ENCODE measurements at places on chromosomes 12 and 14.

DNA sequence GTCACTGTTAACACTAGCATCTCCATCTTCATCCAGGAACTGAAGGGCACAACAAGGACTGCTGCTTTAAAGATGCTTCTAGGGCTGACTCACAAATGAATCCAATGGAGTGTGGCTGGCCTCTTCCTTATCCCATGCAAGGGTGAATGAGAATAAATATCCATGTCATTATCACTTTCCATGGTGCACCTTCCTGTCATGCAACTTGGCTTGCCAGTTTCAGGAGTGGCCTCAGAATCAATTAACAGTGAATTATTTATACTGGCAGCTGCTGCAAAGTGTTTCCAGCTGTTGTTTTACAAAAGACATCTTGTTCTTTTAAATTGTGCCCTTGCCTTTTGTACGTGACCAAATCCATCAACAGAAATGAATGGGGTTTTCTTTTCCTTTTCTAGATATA lies 499.3 kb upstream of the TMEM132C start:
- H3K4me3 ChIP-seq, result no peak overlapping the region
- H3K27me3 ChIP-seq, result no peaks in the 10 kb centered on the region
- no peak overlapping the region for H3K27ac ChIP-seq
- no peak for DNase-seq

GRCh38 chr12:22626406-22626805 lies 1.4 kb downstream of the ETNK1 start:
- peak overlapping the region; percentile 91 for H3K27ac ChIP-seq
- peaks cover 5% of the 10 kb centered on the region for H3K36me3 ChIP-seq
- peaks cover 10% of the 10 kb centered on the region for H3K27me3 ChIP-seq
- no peak for DNase-seq

- peaks cover 19% of the 10 kb centered on the region for H3K27me3 ChIP-seq
- no peaks in the 10 kb centered on the region for H3K4me1 ChIP-seq
- no peak overlapping the region for H3K4me3 ChIP-seq
- H3K36me3 ChIP-seq, result no peaks in the 10 kb centered on the region
These were observed 140.5 kb upstream of the FKBP4 start for GRCh38 chr12:2654311-2654710.

GRCh38 chr14:20989471-20989786 lies 351 bp upstream of the METTL17 start:
- H3K27me3 ChIP-seq, result no peaks in the 10 kb centered on the region
- no peak for DNase-seq
- H3K36me3 ChIP-seq, result peaks cover 26% of the 10 kb centered on the region
- H3K4me3 ChIP-seq, result peak overlapping the region; percentile 90
- H3K4me1 ChIP-seq, result peaks cover 41% of the 10 kb centered on the region
- H3K27ac ChIP-seq, result peak overlapping the region; percentile 82

DNA sequence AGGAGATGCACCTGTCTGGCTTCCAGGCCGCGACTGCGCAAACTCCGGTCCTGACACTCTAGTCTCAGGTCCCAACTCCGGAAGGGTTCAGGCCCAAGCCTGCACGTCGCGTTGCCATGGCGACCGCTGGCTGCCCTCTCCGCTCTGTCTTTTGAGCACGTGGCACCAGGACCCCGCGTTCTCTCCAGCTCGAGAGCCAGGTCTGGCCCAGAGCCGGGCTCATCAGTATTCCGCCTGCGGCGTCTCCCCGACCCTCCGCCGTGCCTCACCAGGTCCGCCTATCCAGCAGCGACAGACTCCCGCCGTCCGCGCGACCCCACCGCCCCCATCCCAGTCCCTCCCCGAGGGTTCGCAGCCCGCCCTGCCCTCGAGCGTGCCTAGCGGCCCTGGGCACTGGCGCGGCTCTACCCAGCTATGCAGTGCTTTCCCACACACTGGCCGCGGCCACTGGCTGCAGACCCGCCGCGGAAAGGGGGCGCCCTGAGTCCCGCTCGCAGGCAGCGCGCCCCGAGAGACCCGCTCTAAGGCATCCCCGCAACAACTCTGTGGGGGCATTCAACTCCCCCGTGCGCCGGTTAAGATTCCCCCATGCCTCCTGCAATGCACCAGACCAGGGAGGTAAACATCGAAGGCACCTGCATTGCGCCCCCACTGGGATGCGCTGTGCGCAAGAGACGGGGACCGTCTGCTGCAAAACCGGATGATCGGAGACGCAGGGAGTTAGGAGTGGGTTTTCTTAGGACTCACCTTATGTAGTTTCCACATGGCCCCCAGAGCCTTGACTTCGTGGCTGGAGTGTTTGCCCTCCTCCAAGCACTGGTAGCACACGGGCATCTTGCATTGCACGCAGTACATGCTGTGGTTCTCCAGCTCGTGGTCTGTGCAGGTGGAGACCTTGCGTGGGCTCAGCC lies 1.3 kb downstream of the TRIM9 start:
- no peaks in the 10 kb centered on the region for H3K36me3 ChIP-seq
- H3K4me1 ChIP-seq, result peaks cover 26% of the 10 kb centered on the region
- H3K4me3 ChIP-seq, result peak overlapping the region; percentile 89
- peaks cover 58% of the 10 kb centered on the region for H3K27me3 ChIP-seq
- H3K27ac ChIP-seq, result no peak overlapping the region

DNA sequence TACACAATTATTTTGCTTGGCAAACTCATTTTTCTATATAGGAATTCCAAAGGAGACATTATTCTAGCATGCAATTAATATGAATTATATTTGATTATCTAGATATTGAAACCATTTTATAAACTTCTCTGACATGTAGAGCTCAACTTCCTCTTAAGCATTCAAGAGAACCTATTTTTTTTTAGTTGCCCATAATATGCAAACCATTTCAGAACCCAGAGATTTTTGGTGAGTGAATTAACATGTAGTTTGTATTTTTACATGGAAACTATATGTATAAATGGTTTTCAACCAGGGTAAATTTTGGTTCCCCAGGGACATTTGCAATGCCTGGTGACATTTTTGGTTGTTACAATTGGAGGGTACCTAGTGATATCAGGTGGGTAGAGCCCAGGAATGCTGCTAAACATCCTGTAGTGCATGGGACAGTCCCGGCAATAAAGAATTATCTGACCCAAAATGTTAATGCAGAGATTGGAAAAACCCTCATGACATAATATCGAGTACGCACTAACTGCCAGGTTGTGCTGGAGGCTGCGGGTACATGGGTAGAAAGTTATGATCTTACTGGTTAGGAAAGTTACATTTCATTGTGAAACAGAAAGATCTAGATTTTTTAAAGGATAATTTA lies 338.9 kb upstream of the GARIN2 start:
- no peak overlapping the region for H3K4me3 ChIP-seq
- DNase-seq, result no peak
- H3K27me3 ChIP-seq, result no peaks in the 10 kb centered on the region
- H3K36me3 ChIP-seq, result no peaks in the 10 kb centered on the region
- H3K4me1 ChIP-seq, result no peaks in the 10 kb centered on the region

DNA sequence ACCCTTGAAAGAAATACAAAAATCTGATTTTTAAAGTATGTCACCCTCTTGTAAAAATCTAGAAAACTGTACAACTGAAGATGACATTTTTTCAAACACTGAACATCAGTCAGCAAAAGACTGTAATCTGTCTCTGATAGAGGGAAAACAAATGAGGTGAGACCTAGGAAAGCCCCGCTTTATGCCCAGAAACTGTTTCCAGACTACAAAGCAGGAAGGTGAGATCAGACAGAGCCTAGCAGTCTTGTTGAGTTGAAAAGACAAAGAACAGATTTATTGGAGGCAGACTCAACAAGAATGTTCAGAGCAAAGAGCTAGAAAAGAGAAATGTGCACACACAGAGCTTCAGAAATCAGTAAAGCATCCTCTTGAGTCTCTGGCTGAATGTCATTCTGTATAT lies 873.6 kb downstream of the LRFN5 start:
- no peak overlapping the region for H3K4me3 ChIP-seq
- H3K36me3 ChIP-seq, result no peaks in the 10 kb centered on the region
- no peak overlapping the region for H3K27ac ChIP-seq
- no peaks in the 10 kb centered on the region for H3K27me3 ChIP-seq
- no peak for DNase-seq

DNA sequence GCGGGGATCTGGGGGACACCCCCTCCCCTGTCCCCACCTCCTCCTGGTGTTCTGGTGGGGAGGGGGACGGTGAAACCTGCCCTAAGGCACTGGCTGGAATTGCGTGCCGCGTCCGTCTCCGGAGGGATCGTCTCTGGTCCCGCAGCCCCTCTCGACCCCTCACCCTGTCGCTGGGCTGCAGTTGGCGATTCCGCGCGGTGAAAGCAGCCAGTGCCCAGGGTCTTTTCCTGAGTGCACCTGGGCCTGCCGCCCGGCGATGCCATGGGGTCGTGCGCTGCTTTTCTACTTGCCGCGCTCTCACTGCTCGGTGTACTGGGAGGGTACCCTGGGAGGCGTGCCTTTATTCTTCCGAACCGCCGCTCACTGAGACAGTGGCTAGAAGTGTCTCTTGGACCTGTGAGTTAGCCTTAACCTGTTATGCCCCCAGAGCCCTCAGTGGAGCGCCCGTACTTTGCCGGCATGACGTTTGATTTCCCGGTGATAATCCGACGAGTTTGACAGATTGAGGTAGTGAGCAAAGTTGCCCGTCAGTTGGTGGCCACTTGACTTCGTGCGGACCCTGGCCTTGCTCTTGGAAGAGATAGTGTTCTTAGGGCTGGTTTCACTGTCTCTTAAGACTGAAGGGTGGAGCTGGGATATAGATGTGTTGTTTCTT lies 788 bp downstream of the SFSWAP start:
- H3K36me3 ChIP-seq, result peaks cover 43% of the 10 kb centered on the region
- peak overlapping the region; percentile 99 for H3K4me3 ChIP-seq
- H3K27me3 ChIP-seq, result no peaks in the 10 kb centered on the region
- peaks cover 33% of the 10 kb centered on the region for H3K4me1 ChIP-seq

Measured in activated naive CD4-positive, alpha-beta T cell treated with anti-CD3 and anti-CD28 coated beads, Interleukin-2, amount 10 ng/mL, durations not matched to agents 7 days and 5 days (primary cell).